ENCODE measurements at places on chromosomes 7 and 10.

- no peak for DNase-seq
Observed at GRCh38 chr7:135645296-135645904, 16.9 kb upstream of the STMP1 start.

DNA sequence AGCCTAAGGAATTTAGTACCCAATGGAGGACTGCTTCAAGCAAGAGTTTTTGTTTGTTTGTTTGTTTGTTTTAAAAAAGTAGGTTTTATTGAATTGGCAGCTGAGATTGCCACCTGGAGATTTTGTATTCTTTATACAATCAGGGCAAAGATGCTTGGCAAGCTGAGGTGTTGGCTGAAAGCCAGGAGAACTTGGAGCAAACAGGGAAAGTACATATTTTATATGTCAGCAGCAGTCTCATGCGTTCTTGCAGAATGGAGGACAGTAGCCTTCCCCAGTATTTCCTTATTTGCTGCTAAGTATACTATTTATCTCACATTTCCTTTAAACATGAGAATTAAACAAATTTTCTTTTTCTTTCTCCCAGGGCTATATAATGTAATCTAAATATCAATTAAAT is 22.6 kb upstream of the ICA1 start:
- DNase-seq = no peak

- DNase-seq = no peak
Observed at GRCh38 chr7:155189590-155189989, 108.1 kb upstream of the INSIG1 start.

- DNase-seq = no peak
Observed at GRCh38 chr10:29860166-29860565, 199.2 kb downstream of the JCAD start.

DNA sequence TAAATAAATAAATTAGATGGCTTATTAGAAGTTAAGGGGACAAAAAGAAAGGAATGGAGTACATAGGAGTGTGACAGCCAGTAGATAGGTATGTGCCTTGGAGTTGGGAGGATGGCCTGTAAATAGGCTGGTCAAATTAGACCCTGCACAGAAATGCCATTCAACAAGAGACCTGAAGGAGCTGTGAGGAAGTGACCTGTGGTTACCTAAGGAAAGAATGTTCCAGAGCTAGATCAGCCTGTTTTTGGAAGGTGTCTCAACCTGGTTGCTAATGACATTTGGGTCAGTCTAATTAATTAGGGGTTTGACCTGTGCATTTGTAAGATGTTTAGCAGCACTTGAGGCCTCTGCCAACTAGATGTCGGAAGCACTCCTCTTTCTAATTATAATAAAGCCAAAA is 315.3 kb upstream of the PLXDC2 start:
- DNase-seq = no peak

DNA sequence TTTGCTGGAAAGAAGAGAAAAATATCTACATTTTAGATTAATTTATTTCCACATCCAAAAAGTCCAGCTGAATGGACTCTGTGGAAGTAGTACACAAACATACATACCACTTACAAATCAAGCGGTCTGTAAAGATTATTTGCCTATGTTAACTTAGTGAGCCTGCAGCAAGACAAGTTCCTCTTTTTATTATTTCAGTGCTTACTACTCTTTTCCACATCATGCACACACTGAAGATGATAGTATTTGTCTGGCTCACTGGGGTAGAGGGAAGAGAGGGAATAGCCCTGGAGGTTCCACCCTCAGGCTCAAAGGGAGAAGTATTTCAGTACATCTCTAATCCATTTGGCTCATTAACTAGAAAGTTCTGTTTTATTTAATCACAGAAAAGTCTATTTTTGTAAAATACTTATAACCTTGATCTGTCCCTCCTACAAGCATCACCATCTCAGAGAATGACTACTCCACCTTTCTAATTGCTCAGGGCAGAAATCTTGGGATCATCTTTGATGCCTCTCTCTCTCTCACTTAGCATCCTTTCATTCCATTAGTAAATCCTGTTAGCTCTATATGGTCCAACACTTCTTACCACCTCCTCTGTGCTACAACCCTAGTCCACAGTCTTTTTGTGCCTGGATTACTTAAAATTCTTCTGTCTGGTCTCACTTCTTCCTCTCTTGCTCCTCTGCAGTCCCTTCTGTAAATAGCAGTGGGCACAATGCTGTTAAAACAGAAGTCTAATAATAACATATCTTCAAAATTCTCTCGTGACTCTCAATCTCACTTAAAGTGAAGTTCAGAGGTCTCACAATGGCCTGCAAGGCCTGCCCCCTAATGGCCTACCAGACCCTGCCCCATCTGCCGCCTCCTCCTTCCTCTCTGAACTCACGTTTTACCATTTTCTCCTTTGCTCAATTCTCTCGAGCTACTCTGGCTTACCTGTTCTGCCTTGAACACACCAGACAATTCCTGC is 64.3 kb upstream of the CCDC6 start:
- no peak for DNase-seq

DNA sequence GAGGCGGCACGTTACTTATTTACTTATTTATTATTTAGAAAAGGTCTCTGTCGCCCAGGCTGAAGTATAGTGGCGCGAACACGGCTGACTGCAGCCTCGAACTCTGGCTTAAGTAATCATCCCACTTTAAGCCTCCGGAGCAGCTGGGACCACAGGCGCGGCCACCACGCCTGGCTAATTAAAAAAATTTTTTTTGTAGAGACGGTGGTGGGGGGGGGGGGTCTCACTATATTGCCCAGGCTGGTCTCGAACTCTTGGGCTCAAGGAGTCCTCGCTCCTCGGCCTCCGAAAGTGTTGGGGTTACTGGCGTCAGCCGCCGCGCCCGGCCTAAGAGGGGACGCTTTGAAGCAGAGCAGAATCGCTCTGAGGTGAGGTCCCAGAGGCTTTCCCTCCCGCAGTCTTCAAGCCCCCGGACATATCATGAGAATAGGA is 675 bp upstream of the FRAT2 start:
- DNase-seq = peak; percentile 66

GRCh38 chr10:94938383-94938782 is at the start of gene CYP2C9:
TSS of gene CYP2C9 (plus strand) at chr10:94938658. CDS start at chr10:94938683, 25 bp downstream.
- no peak for DNase-seq

GRCh38 chr7:42880392-42880791 is 31.5 kb downstream of the C7orf25 start:
- DNase-seq = no peak

DNA sequence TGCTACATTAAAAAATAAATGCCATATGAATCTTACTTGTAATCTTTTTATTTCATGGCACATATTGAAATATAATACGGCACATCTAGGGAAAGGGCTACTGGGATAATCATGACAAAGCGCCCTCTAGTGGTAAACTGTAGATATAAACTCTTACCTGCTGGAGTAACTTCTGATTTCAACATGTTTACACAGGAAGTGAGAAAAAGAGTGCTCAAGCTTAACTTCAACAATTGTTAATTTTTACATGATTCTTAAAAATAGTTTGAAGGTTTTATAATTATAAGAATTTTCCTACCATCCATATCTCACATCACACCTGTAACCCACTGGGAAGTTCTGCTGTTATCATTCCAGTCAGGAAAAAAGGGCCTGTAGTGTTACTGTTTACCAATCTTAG is 2.0 kb upstream of the HEPACAM2 start:
- DNase-seq = no peak

DNA sequence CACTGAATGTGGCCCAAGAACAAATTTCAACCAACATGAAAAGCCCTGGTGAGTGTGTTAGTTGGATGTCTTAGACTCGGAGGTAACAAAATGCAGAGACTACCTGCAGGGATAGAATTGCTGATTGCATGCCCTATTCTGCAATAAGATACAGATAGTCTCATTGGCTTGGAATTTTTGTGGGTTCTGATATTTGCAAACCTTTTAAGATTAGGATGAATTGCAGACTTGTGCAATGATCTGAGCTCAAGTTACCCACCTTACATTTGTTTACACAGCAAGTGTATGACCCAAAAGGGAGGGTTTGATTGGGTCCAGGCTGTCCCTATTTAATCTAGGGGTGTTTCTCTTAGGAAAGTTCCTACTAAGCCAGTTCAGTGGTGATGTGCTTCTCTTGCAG is 45.4 kb downstream of the GPR37 start:
- DNase-seq = no peak

DNA sequence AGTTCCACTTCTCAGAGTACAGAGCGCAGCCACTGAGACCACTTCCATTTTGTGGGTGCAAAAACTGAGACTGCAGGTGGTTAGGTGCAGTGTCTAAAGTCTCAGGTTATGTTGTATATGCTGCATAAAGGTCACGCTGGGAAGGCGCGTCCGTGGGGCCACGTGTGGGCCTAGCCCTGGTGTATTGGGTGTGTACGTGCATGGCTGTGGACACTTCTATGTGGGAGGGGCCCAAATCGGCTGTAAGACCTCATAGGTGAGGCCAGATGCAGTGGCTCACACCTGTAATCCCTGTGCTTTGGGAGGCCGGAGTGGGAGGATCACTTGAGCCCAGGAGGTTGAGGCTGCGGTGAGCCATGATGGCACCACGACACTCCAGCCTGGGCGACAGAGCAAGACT is 37.7 kb downstream of the GRID2IP start:
- DNase-seq = no peak

DNA sequence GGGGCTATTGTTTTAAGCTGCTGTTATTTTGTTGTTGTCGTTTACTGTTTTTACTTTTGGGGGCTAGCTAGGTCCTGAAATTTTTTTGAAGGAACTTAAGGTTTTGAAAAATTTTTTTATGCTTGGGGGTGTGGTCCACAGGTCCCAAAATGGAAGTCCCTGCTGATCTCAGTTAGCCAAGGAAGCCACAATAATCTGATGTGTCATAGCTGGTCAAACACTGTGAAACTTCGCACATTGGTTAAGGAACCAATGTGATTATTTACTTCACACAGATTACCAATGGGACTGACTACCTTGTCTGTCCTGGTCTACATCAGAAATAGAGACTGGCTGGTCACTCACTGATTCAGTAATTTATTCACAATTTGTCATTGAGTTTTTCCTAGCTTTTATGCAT is 29.5 kb upstream of the HYCC1 start:
- DNase-seq = no peak

GRCh38 chr10:2881720-2882620 is 185.4 kb upstream of the PFKP start:
- no peak for DNase-seq

DNA sequence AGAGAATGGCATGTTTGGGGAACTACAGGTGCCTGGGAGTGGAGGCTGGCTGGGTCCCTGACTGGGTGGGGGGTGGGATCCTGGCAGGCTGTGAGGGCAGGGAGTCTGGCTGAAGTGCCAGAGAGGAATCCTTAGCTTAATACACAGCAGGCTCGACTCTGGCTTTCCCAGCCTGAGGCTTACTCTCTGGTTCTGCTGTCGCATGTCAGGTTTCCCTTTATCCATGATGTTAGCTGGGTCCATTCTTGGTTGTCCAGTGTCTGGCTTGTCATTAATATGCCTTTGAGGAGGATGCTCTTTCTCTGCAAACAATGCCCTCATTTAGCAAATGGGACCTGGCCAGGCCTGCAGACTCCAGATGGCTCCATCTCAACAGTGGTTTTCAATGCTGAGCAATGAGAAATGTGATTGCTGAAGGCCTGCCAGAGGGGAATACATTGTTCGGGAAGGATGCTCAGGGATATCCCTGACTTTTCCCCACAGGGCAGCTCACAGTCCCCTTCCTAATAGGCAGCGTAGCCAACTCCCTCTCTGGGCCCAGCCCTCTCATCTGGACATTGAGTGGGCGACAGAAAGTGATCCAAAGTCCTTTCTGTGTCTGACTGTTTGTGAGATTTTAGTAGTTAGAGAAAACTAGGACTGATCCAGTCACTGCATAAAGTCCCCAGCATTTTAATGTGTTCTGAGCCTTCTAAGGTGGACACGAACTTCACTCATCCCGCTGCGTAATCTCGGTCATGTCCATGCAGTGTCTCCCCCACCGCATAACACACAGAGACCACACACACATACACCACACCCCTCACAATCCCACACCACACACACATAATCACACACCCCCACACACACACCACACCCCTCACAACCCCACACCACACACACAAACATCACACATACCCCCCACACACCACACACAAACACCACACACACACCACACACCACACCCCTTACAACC is 124.9 kb downstream of the ANLN start:
- DNase-seq = no peak

DNA sequence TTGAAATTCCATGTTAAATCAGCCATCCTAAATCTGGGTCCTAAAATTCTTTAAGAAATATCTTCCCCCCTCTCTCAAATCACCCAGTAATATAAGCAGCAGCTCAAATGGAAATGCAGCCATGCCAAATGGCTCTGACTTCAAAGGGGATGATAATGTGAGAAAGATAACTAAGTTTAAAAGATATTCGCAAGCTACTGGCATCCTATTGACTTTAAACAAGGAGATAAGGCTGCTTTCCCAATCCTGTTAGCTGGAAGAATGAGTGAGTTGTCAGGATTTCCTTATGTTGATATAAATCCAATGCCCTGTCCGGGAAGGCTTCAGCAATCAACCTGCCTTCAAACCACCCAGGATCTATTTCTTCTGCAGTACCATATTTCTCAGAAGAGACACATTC is 172.0 kb downstream of the FANK1 start:
- no peak for DNase-seq

DNA sequence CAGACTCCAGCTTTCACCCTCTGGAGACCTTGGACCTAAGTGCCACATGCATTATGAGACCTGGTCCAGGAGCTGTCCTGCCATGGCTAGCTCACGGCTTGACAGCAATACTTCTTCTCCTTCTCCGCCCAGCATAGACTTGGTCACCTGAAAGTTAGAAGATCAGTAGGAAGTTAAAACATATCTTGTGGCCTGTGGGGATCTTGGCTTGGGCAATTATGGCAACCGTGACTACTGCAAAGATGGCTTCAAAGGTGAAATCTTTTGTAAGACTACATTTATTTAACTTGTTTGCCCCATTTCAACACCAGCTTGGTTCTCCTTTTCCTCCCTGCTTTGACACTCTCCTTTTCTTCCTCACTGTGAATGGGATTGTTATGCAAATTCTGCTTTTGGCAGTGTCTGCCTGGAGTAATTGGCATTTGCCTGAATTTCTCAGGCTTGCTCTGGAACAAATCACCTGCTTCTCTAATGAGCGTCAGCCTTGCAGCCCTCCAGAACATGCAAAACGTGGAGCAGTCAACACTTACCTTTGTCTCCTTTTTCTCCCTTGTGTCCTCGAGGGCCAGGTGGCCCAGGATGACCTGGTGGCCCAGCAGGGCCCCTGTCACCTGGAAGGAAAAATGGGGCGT is 53.4 kb downstream of the COL17A1 start:
- DNase-seq = no peak

All from right cardiac atrium (tissue), 5 donors.